Naive thymus-derived CD4-positive, alpha-beta T cell (primary cell): ENCODE measurements at places on chromosomes 3 and 15. TPM values are rescaled to one million over a fixed set of nuclear protein-coding genes. Genes with fewer than 3 reads are reported as not detected.

- no peak for DNase-seq
Observed at GRCh38 chr15:96324192-96324895, 6.2 kb upstream of the NR2F2 start.

DNA sequence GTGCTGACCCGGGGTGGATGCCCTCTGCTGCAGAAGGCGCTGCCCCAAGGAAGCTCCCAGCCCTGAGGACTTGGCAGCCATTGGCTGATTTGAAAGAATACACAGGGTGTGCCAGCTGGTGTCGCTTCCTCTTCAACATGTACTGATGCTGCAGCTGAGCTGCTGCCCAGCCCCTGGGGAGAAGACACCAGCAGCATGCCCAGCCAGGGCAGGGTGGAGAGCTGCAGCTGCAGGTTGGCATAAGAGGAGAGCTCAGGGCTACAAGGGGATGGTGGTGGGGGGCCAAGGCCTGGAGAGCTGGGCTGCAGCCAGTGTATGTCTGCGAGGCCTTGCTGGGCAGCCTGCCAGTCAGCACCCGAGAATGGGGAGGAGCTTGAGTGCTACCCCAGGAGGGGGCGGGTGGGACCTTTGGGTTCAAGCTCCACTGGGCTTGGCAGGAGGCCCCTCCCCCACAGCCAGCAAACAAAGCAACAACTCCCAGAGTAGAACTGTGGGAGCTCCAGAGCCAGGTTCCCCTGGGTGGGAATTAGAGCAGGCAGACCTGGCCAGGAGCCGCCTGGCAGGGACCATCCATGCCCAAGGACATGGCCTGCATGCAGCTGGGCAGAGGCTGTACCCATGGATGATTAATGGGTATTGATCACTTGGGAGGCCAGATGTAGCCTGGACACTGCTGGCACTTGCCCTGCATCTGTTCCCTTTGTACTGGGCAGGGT is 9.2 kb upstream of the SEMA4B start:
- DNase-seq: peak; percentile 53

The TNFAIP8L3 gene
- not detected for total RNA-seq

The PIGZ gene
- total RNA-seq: 2.7 TPM

GRCh38 chr3:78979028-78979427 is 788.8 kb downstream of the ROBO1 start:
- no peak for DNase-seq

The PLA2G4F gene
- total RNA-seq: not detected

DNA sequence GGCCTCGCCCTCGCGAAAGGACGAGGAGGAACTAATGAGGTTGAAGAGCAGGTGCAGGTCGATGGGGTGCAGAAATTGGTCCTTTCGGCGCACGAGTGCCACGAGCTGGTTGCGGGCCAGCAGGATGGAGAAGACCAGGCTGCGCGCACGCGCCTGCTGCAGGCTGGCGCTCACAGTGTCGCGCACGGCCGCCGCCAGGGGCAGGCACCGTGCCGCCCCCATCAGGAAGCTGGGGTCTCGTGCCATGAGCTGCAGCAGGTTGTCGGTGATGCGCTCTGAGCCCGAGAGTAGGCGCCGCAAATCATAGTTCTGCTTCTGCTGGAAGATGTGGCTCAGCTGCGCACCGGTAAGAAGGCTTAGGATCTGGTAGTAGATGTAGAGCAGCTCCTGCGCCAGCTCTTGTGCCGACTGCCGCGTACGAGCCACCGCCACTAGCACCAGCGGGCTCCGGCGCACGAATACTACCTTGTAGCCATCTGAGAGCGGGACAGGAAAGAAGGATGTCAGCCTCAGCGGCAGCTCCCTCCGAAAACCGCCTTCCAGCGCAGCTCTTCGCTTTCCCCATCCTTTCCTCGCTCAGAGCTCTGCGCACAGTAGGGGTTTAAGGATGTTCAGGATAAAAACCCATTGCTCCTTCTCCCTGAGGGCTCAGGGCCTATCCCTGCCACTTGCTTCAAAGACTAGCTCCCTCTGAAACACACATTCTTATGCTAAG is 6.9 kb upstream of the MST1R start:
- no peak for DNase-seq

DNA sequence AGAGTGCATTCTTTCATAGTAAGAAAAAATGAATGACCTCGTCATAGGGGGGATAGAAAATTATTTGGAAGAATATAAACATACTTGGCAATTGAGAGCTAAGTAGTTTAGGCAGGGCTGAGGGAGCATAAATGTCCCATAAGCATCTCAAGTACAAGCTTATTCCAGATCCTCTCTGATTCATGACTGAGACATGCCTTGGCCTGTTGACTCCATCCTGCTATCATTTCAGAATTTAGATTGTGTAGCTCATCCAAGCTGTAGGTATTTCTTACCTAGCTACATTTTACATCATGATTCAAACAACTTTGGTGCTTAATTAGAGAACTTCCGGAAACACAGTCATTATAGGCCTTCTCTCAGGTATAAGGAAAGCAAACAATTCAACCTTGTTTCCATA is 12.3 kb downstream of the POGLUT1 start:
- DNase-seq: no peak

- DNase-seq: no peak
Observed at GRCh38 chr3:86913160-86913559, 77.8 kb downstream of the VGLL3 start.

The ATP13A5 gene
- total RNA-seq: not detected
